ENCODE measurements at places on chromosomes 5 and 9.

DNA sequence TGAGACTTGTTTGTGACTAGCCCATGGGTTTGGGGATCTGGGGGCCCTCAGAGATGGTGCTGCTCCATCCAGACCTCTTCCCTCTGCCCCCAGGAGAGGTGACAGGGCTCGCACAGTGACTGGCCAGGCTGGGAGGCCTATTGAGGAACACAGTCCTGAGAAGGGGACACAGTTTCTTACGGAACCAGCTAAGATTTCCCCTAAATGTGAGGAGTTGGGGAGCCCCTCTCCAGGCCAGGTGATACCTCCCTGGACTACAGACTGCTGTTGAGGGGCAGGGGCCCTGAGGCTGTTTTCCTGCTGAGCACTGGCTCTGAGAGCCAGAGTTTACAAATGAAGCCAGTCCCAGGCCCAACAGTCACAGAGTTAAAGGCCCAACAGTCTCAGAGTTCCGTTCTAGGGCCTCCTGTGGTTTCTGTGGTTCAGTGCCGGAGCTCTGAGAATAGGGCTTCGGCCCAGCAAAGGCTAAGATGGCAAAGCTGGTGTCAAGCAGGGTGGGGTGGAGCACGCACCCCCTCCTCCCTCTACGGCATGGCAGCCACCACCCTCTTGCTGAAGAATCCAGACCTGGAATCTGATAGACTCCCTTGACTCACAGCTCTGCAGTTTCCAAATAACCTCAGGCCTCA lies 1.1 kb upstream of the SEMA4D start:
- no peak for DNase-seq
- no peaks in the 10 kb centered on the region for H3K36me3 ChIP-seq
- no peaks in the 10 kb centered on the region for H3K4me1 ChIP-seq
- no peak overlapping the region for H3K4me3 ChIP-seq
- H3K27me3 ChIP-seq = no peaks in the 10 kb centered on the region

DNA sequence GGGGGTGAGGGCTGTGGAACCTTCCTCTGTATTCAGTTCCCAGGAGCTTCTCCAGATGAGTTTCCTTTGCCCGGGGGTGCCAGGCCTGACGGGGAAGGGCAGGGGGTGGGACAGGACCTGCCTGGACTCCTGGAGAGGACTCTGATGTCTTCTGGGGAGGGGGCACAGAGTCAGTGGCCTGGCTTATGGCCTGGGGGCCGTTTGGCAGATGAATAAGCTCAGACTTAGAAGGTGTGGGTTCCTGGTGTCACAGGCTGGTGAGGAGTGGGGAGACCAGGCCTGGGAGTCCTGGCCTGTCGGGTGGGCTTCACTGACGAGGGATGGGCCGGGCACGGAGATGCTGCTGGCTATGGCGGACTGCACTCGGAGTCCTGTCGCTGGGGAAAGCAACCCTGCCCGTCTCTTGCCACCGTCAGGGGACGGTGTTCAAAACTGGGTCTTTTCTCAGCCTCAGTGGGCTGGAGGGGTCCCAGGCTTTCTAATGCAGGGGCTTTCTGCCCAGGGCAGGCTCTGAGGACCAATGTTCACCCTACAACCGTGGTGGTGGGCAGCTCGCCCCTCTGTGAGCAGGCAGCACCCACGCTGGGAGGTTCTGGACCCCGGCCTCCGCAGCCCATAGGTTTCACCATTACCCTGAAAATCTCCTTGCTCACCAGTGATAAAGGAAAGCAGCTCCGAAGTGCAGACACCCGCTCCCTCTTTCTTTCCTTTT lies 16.2 kb downstream of the COL5A1 start:
- H3K36me3 ChIP-seq = no peaks in the 10 kb centered on the region
- H3K4me1 ChIP-seq = no peaks in the 10 kb centered on the region
- H3K27ac ChIP-seq = peak overlapping the region; percentile 10
- H3K4me3 ChIP-seq = no peak overlapping the region
- H3K27me3 ChIP-seq = no peaks in the 10 kb centered on the region
- DNase-seq = peak; percentile 38

- no peak overlapping the region for H3K4me3 ChIP-seq
- H3K4me1 ChIP-seq = no peaks in the 10 kb centered on the region
- no peak overlapping the region for H3K27ac ChIP-seq
- no peaks in the 10 kb centered on the region for H3K27me3 ChIP-seq
- DNase-seq = no peak
Measured at GRCh38 chr5:55370291-55370925, 62.6 kb downstream of the MTREX start.

DNA sequence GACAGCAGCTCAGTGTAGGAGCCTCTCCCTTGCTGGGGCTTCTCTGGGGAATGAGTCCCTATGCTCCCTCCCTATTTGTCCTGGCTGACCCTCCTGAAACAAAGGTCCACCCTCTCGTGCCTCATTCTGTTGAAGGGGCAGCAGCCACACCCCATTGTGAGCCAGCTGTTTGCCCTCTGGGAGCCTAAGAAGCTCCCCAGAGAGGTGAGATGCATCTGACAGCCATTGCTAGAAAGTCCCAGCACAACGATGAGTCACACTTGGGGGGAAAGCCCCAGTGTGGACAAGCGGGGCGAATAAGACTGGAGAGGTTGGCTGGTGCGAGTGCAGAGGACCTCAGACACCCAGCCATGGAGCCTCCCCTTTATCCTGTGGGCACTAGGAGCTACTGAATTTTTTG lies 101.4 kb downstream of the PPARGC1B start:
- H3K4me1 ChIP-seq = no peaks in the 10 kb centered on the region
- H3K27me3 ChIP-seq = no peaks in the 10 kb centered on the region
- H3K36me3 ChIP-seq = no peaks in the 10 kb centered on the region
- DNase-seq = no peak

GRCh38 chr9:35828716-35829083 lies at the start of gene FAM221B:
Gene FAM221B (minus strand): TSS chr9:35828732. CDS start chr9:35826161, 2,571 bp downstream.
- H3K4me3 ChIP-seq = peak within 1 kb of the TSS; percentile 46
- no peaks in the 10 kb centered on the region for H3K27me3 ChIP-seq
- H3K36me3 ChIP-seq = no peaks in the 10 kb centered on the region
